ENCODE measurements at places on chromosomes 6 and 20.

GRCh38 chr20:49433333-49433732 is 49.1 kb downstream of the KCNB1 start:
- no peak for DNase-seq

DNA sequence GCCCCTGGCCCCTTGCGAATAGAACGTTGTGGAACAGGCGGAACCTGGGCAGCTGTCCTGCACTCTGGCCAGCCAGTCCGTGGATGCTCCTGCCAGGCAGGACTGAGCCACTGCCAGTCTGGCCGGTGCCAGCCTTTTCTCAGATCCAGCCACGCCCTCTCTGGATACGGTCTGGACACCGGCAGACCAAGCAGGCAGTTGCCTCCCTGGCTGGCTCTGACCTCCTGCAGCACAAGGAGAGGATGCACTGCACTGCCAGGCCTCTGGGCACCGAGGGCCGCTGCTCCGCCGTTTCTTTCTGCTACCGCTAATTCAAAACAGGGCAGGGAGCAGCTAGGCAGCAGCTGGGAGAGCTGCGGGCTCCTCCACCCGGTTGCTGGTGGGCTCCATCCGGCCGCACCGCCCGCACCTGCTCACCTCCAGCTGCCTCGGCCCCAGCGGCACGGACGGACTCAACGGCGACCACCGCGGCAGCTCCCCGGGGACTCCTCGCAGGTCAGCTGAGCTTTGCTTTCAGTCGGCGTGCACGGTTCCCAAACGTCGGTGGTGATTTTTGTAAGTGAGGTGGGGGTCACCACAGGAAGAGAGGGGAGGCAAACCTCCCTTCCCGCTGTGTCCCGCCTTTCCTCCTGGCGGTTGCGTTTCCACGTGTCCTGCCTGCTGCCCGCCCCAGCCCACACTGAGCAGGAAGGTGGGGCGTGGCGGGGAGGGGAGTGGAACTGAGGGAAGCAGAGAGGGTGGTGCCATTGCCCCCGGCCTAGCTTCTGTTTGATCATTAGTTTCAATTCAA is 30.3 kb upstream of the AFDN start:
- no peak for DNase-seq

- DNase-seq = no peak
Observed at GRCh38 chr20:20199361-20200160, 147.2 kb downstream of the CFAP61 start.

GRCh38 chr6:20569000-20569610 is 34.8 kb downstream of the CDKAL1 start:
- DNase-seq = no peak

DNA sequence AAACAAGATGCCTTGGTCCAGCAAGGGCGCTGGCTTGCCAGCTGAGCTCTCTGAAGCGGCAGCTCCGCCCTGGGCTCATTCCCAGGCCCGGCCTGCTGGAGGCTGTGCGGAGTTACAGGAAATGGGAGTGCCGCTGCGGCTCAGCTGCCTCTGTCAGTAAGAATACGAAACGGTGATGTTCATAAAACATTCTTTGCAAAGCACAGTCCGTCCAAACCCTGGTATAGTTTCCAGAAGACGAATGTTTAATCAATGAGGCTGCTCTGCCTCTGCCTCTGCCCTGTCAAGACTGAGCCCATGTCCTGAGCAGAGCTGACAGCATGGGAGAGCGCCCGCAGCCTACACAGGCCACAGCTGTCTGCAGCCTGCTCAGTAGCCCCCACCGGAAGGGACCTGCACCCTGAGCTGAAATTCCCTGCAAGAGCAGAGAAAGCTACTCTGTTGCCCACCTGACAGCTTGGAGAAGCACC is 153.3 kb upstream of the SNX9 start:
- peak; percentile 8 for DNase-seq

DNA sequence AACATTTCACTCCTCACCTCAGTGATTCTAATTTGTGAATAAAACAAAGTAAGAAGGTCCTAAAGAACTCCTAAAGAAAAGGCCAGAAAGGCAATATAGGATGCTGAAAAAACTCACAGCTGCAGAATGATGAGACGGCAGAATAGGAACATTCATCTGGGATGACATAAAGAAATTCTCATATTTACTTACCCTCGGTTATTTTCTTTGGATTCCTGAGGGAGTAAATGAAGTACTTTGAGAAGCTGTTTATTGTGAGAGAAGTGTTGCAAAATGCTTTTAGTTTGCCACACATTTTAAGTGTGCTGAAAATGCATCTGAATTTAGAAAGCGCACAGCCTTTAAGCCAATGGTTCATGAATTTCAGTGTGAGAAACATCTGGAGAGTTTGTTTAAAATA is 35.7 kb upstream of the RBL1 start:
- no peak for DNase-seq

DNA sequence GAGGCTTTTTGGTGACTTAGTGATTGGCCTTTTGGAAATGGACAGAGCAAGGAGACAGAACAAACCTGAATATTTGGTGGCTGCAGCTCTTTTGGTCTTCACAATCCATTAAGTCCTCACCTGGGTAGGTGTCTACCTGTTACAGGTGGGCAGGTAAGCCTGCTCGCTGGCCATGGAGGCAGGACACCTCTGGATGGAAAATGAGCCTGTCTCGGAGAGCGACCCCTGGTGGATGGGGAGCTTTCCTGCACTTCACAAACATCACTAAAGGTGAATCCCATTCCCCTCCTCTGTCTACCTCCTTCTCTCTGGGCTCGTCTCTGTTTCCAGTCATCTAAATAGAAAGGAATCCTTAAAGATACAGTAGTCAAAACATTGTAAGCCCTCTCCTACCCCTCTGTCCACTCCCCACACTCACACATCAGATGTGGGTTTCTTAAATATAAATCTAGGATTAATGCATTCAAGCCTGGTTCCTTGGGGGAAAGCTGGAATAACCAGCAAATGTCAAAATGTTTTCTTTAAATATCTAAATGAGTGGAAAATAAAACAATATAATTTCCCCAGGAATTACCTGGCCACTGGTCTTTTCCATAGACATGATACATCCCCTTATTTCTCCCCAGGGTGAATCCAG is 304.9 kb downstream of the CDH26 start:
- peak; percentile 52 for DNase-seq

GRCh38 chr20:60804240-60804917 is 447.7 kb upstream of the CDH4 start:
- no peak for DNase-seq

- DNase-seq = no peak
Observed at GRCh38 chr6:43465948-43466347, 10.6 kb upstream of the DLK2 start.

DNA sequence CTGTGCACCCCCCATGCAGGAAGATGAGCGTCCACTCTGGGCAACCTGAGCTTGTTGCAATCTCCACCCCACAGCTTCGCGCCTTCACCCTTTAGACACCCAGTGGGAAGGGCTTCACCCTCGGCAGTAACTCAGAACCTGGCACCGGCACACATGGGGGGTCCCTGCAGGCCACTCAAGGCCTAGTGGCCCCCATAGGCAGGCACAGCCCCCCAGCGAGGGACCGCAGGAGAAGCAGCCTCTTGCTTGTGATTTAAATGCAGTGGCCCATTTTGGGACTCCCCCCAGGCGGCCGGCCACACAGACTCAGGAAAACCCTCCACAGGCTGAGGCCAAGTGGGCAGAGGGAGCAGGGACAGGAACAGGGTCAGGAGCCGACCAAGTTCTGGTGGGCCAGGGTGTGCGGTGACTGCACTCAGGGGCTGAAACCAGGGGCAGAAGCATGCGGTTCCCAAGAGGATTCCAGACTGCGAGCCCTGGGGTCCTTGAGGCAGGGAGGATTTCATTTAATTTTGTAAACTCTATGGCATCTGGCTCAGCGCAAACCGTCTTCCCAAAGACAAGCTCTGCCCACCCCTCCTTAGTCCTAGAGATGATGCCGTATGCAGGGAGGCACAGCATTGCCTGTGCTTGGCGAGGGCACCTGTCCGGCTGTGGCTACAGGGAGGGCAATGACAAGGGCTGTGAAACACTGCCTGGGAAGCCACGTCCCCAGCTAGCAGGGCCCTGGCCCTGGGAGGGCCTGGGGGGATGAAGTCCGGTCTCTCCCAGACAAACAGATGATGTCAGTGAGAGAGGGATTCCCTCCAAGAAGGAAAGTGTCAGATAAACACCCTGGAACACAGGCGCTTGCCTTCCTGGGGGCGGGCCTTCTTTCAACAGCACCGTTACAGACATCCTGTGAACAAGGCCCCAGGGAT is 52.9 kb upstream of the GPR31 start:
- DNase-seq = no peak

DNA sequence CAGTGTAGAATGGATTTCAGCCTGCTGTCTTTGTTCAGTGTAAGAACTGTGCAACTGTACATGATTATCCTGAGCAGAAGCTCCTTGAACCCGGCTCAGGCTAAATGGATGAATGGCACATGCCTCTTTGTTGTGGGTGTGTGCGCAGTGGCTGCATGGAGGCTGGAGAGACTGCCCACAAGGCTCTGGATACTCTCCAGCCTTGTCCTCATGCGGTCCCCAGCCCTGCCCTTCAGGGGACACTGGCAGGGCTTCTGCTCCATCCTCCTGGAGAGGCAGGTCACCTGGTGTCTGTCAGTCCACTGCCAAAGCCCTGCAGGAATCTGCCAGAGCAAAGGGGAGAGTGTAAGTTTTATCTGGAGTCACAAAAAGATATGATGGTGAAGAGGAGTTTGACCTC is 241.7 kb upstream of the EXOC2 start:
- no peak for DNase-seq

GRCh38 chr6:112014483-112014882 is 39.4 kb upstream of the CCN6 start:
- DNase-seq = no peak

- no peak for DNase-seq
Observed at GRCh38 chr6:165985806-165986299, 181.8 kb downstream of the TBXT start.

DNA sequence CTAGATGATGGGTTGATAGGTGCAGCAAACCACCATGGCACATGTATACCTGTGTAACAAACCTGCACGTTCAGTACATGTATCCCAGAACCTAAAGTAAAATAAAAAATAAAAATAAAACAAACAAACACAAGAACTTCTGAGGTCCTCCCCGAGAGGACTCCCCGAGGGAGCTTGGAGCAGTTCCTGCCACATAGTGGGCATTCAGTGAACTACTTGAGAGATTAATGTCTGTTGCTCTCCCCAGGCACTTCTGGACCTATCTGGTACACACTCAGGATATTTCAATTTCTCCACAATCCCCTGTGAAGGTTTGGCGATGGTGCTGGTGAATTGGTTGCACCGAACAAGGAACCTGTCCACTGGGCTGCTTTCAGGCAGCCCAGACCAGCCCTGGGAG is 311.2 kb downstream of the ESR1 start:
- no peak for DNase-seq

DNA sequence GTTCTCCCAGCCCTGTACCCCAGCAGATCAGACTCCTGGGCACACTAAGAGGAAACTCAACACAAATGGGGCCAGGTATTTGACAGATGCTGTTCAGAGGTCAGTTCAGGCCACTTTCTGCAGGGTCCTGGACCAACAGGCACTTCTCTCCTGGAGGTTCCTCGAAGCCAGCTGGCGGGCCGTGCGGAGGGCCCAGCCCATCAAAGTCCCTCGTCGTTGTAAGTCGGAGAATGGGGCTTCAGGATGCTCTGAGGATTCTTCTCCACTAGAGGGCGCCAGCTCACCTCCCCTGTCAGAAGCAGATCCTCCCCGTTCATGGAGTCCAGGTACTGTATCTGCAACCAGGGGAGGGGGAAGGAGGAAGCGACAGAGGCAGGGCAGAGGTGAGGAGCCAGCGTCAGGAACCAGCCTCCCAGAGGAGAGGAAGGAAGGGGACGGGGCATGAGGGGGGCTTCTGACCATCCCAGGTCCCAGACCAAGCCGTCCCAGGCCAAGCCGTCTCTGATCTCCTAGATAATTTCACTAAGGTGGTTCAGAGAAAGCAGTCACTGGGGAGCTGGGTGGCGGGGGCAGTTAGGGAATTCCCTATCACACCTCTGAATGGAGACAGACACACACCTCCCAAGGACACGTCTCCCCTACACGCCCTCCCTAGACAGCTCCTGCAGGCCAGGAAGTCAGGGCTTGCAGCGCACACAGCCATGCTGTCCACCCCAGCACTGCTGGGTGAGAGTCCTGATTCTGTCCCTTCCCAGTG is 11.7 kb upstream of the FAM83C start:
- DNase-seq = peak; percentile 91

GRCh38 chr6:158109748-158110147 is 58.3 kb downstream of the SERAC1 start:
- DNase-seq = no peak

GRCh38 chr6:84204011-84204410 is 23.4 kb downstream of the CEP162 start:
- no peak for DNase-seq

- peak; percentile 46 for DNase-seq
Observed at GRCh38 chr6:41100871-41101287, 28.1 kb downstream of the NFYA start.

- no peak for DNase-seq
Observed at GRCh38 chr20:61437280-61438206, 185.5 kb downstream of the CDH4 start.

DNA sequence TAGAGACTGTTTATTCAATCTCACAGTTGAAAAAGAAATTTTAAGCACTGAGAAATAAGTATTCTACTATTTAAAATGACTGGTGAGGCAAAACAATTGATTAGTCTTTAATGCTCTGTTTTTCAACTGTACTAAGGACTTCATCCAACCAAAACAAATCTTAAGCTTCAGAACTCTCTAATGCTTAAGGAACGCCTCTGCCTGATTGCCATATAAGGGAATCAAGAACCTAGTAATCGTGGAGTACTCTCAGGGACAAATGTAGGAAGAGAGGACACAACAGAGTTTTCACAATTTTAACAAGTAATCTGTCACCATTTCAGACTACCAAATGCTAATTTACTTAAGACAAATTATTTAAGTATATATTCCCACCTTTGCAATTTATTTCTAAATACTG is 16.1 kb downstream of the FBXO30 start:
- DNase-seq = no peak

GRCh38 chr6:136587527-136587926 is 37.3 kb upstream of the MAP7 start:
- DNase-seq = no peak

DNA sequence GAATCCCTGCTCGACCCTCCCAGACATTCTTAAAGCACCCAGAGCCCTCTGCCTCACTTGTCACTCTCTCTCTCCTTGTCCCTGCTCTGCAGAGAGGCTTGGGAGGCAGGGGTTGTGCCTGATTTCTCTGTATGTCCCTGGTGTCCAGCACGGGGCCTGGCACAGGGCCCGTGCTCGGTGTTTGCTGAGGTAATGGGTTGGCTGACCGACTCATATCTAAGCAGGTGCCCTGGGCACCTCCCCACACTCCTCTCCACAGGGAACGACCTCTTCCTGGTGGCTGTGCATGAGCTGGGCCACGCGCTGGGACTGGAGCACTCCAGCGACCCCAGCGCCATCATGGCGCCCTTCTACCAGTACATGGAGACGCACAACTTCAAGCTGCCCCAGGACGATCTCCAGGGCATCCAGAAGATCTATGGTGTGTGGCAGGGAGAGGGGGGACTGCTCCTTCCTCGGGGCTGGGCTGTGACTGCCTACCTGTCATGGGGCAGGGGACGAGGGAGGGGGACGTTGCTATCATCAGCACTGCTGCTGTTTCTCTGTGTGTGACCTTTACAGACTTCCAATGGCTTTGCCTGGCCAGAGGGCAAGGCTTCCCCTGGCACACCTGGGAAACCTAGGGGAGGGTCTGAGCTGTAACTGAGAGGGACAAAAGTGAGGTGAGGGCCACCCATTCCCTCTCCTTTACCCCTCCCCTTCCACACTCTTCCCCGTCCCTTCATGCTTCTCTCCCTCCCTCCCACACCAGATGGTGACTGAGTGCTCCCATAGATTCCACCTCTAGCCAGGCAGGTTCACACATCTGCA is 14.2 kb downstream of the MMP24OS start:
- DNase-seq = no peak
